ENCODE measurements at places on chromosomes 1 and 21. TPM values are rescaled to one million over a fixed set of nuclear protein-coding genes. Genes with fewer than 3 reads are reported as not detected.

DNA sequence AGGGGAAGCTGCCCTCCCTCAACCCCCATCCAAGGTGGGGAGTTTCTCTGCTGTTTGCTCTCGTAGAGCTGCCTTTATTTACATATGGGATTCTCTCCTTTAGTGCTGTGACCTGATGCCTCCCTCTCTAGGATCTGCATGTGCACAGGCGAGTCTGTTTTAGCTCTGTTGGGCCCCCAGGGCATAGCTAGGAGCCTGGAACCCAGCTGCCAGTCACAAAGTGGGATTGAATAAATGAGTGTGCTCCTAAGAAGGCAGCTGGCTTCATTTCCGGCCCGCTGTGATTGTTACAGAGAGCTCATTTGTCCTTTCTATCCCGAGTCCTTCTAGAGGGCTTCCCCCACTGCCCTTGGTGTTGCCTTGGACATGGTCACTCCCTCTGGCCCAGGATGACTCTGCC is 176.6 kb downstream of the GRIK3 start:
- no peak for DNase-seq

DNA sequence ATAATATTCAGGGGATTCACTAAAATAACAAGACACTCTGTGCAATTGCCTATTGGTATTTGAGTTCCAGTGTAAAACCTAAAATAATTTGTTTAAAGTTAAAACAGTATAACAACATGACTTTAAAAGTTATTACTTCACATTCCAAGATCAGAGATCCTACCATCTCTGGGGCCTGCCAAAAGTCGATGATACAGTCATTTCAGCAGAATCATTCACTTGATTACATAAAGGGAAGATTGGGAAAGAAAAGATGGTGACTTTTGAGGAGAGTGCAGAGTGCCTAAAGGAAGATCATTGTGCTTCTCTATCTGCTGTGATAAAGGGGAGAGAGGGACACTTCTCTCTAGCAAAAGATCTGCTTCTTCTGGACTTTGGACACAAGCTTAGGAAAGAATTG is 784.4 kb upstream of the ADGRL4 start:
- DNase-seq: no peak

DNA sequence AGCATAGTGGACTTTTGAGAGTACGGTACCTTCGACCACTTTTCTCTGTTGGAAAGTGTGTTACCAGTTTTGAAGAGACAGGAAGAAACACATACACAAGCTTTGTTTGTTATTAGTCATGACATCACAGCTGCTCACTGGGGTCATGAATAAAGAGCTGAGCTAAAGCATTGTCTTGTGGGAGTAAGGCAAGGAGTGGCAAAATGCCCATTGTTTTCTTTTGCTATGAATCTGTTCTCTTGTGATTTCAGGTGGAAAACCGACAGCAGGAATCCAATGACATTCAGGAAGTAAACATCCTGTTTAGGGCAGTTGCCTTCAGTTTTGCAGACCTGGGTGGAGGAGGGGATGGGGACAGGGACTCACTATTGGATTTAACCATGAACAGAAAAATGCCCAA is 66.2 kb downstream of the RGL1 start:
- peak; percentile 87 for DNase-seq

KCNK2 gene
- total RNA-seq: 18.7 TPM

S100A7 gene
- not detected for total RNA-seq

NEGR1 gene
- total RNA-seq: 13.8 TPM

EPHA10 gene
- total RNA-seq: under 0.01 TPM

HSD3B1 gene
- total RNA-seq: not detected

Measured in fibroblast of villous mesenchyme (primary cell).